AG04449 (cell line): ENCODE measurements at places on chromosomes 2 and 18.
A peak's percentile ranks its signal among the peaks of the same experiment; 100 is the strongest.

DNA sequence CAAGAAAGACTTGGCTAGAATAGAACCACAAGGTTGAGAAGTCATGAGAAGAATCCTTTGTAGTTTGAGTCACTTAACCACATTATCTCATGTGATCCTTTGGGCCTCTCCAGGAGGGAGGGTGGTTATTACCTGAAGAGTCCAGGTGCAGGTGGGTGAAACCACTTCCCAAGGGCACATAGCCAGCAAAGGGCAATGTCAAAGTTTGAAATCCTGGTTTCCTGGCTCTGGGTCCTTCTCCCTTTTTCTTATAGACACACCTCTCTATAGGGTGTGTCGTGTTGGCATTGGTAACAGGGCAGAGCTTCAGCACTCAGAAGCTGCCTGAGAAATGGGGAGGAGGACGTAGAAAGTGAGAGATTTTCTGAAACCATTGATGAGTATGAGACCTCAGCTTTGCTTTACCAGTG, 137.9 kb downstream of the MGAT5 start:
- no peak for DNase-seq

GRCh38 chr2:235957251-235957650, 210.9 kb downstream of the GBX2 start:
- DNase-seq: no peak

DNA sequence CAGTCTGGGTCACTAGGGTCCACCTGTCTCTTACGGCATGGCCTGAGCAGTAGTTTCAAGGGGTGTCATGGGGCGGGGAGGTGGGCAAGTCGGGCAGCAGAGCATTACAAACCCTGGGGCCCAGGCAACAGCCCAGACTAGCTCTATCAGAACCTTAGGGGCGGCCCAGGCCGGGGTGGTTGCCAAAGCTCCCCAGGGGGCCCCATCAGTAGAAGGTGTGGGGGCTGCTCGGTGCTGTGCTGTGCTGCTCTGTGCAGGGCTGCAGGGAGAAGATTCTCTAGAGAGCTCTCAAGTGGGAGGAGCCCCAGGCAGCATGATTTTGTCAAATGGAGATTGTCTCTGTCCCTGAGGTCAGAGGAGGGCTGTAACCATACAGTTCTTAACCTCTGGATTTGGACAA, 36.4 kb upstream of the SLC14A1 start:
- no peak for DNase-seq

DNA sequence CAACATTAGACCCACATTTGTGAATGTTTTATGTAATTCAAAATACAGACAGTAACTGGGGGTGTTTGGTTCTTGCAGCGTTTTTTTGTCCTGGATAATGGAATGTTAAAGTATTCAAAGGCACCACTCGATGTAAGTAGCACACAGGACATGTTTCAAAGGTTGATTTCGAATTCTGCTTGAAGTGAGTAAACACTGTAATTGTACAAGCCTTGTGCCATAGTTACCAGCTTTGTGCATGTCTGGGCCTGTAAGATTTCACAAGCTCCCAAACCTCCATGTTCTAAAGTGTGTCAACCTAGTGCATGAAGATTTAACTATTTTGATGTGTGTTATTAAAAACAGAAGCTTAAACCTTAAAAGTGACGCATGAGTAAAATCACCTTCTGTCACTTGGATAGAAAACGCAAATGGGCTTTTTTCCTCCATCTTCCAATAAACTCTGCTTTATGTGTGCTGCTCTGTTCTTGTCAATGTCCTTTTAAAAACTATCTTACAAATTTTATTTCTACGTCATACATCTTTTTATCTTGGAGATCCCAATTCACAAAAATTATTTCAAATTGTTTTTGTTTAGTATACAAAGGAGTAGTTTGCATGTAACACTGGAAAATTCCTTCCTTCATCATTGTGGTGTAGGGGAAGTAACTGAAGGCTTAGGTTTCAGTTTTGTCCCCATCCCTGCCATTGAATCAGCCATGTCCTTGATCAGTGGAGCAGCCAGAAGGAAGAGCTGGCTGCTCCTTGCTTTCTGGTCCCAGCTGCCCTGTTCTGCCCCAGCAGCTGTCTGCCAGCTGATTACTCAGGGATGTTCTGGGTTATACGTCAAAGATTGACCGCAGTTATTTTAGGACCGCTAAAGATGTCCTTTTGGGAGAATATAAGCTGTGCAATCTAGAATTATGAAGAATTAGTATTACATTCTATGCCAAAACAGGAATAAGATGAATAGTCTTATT, 119.2 kb downstream of the PRKRA start:
- DNase-seq: no peak

GRCh38 chr2:119142824-119143223, 15.7 kb downstream of the C1QL2 start:
- DNase-seq: no peak

DNA sequence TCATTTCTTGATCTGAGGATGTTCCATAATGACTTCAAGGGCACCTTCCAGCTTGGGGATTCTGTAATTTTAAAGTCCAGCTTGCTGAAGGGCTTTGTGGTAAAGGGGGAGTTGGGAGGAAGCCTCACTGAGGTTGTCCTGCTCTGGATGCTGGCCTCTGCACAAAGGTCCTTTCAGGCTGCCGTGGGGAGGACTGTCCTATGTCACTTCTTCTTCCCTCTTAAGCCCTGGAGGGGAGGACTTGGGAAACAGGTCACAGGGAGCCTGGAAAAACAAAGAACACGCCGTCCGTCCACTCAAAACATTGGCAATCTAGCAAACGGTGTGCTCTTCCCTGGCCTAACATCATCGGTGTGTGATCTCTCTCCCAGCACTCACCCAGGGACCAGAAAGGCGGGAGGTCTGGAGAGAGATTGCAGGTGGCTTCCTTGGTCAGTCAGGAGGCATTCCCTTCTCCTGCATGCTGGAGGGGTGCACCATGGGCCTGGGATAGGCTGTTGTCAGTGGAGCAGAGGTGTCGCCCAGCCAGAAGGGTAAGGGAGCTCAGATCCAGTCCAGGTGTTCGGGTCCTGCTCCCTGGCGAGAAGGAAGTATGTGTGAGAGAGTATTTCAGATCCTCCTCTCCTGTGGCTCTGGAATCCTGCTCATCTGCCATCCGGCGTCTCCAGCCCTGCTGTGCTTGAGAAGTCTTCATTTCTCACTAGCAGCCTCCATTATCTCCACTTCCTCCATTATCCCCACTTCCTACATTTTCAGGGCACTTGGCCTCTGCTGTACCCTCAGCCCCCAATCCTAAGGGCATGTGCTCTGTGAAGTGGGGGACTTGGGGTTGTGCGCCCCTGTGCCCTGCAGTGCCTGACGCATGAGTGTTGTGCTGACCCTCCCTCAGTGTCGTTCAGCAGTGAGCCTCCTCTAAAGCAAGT, 20.1 kb downstream of the ASAP2 start:
- no peak for DNase-seq

DNA sequence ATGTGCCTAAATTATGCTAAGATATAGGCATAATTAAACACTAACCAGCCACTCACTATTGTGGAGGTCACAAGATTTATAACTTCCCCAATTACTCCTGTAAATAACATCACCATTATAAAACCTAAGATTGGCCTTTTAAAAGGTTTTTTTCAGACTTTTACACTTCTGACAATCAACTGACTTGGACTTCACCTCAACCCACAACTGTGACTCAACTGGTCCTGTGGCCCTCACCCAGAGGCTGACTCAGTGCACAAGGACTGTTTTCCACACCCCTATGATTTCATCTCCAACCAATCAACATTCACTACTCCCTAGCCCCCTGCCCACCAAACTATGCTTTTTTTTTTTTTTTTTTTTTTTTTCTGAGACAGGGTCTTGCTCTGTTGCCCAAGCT, 11.6 kb downstream of the TTR start:
- DNase-seq: no peak

DNA sequence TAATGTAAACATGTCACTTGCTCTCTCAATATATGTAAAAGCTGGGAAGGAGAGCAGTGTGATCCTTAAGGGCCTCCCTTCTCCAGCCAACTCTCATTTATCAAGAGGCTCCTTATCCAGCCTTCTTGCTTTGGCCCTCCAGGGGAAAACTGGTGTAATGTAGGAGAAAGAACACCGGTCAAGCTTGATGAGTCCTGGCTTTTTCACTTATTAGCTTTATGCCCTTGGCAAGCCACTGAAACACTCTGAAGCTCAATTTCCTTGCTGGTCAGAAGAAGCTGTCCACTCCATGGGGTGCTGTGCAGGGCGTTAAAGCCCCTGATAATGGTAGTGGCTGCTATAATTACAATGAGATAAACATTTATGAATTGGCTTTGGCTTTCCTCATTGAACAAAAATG, 251.2 kb upstream of the RBBP8 start:
- no peak for DNase-seq

- no peak for DNase-seq
Observed at GRCh38 chr2:122652670-122653069, 897.2 kb downstream of the TSN start.

DNA sequence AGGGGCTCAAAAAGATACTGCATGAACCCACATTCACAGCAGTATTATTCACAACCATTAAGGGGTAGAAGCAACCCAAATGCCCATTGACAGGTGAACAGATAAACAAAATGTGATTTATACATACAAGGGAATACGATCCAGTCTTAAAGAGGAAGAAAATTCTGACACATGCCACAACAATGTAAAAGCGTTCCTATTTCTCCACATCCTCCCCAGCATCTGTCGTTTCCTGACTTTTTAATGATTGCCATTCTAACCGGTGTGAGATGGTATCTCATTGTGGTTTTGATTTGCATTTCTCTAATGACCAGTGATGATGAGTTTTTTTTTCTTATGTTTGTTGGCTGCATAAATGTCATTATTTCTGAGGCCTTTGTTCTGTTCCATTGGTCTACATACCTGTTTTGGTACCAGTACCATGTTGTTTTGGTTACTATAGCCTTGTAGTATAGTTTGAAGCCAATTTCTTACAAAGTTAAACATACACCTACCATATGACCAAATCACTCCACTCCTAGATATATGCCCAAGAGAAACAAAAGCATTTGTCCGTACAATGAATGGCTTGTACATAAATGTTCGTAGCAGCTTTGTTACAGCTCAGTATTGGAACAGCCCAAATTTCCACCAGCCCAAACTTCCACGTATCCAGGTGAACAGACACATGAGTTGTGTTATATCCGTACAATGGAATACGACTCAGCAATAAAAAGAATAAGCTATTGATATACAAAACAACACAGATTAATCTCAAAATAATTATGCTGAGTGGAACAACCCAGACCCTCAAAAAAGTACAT, 85.1 kb downstream of the TMEM131 start:
- DNase-seq: no peak

GRCh38 chr2:239355724-239356123, 45.1 kb downstream of the HDAC4 start:
- no peak for DNase-seq

DNA sequence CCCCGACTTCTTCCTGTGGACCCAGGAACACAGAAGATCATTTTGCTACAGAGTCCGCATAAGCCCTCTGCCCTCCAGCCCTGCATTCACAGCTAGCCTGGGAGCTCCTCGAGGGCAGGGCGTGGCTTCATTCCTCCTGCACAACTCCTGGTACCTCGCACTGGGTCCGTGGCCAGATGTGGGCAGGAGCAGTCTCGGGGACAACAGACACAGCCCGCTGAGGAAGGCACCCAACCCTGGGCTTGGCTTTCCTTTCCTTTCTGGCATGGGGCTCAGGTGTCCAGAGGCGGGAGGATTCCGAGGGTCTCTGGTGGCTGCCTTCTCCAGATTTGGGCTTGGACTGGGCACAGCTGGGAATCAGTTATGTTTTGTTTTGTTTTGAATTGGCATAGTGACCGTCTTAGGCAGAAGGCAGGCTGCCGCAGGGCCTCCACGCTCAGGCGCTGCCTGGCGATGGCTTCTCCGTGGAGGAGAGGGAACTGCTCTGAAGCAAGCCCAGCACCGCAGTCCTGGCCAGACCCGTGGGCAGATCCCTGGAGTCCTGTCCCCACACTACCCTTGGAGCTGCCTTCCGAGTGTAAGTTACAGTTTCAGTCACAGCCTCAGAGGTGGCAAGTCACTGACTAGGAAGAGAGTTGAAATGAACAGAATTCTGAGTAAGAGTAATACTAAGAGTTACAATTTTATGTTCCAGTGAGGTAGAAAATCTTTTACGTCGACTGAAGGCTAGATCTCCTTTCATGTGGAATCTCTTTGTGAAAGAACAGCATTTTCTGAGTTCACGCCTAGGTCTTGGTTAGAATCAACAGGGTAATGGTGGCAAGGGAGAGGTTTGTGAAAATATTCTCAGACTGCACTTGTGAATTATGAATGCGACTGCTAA, 47.9 kb downstream of the LDLRAD4 start:
- DNase-seq: no peak

- DNase-seq: no peak
Observed at GRCh38 chr2:237323656-237324055, 90.3 kb downstream of the COL6A3 start.

DNA sequence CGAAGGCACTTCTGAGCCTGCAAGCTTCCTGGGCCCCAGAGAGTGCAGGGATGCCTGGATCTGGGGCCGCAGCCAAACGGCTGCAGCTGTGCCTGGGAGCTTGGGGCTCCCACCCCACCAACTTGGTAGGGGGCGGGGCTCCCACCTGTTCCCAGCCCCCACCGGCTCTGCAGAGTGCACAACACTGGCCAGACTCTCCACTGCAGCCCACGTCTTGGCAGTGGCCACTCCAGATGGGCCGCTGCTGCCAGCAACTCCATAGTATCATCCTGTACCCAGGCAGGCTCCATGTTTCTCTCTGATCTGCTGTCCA, 9.9 kb downstream of the DYSF start:
- DNase-seq: no peak

DNA sequence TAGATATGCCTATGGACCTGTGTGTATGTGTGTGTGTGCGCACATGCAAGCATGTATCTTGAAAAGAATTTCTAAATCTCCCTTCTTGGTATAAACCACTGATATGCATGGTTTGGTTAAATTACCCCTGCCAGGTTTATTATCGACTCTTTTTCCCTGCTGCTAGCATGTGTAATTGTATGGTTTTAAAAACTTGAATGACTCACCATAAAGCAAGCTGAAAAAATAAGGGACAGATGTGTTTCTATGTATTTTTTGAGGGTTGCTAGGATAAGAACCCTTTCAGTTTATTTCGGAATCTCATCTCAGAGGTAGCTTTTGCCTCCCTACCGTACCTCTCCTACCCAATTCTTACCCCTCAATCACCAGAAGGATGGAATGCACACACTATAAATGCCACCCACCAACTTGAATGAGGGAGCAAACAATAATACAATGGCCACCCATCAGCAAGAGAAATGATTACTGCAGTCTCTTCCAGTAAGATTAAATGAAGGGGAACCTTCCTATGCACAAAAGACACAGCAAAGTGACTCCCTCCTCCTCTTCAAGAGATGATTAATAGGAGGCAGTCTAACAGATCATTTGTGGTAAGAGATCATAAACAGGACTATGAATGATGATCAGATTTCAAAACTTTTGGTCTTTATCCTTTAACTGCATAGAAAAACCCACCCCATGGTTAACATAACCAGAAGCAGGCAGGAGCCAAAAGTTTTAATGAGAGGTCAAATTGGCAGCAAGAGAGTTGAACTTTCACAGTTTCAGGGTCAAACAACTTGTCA, 357.2 kb downstream of the SATB2 start:
- DNase-seq: peak; percentile 12

DNA sequence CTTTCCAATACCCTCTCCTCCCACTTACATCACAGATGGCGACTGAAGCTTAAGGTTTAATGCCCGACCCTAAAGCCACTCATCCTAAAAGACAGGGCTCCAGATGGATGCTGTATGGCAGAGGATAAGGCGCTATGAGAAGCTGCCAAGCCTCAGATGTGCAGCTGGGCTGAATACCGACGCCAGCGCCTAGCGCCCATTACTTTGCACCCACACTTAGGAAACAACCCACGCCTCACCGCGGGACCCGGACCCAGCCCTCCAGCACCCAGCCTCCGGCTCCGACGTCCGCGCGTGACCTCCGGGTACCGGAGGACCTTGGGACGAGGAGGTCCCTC, 335 bp downstream of the TRAK2 start:
- no peak for DNase-seq
